Activated CD4-positive, alpha-beta T cell treated with anti-CD3 and anti-CD28 coated beads for 36 hours (primary cell): ENCODE measurements at places on chromosomes 3 and 15. TPM values are rescaled to one million over a fixed set of nuclear protein-coding genes. Genes with fewer than 3 reads are reported as not detected.

DNA sequence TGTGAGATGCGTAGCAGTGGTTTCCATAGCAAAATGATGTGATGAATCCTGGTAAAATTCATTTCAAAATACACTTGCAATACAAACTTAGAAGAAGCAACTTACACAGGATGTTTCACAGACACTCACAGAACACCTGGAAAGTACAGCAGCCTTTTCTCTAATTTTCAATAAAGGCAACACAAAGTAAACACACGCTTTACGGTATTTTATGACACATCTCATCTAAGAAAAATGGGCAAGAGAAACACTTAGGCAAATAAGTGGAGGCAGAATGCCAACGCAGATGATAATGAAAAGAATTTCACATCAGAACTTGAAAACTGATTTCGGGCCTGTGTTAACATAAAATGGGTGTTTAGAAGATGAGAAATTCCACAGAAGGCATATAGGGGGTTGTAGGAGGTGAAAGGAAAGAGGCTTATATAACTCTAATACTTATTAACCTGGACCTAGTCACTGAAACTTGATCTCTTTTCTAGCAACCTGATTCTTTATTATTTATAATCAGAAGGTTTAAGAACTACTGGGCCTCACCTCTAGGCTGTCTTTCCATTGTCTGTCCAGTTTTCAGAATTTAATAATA is 25.6 kb upstream of the MAP3K13 start:
- H3K4me3 ChIP-seq: no peak overlapping the region
- H3K27me3 ChIP-seq: peaks cover 1% of the 10 kb centered on the region
- peaks cover 6% of the 10 kb centered on the region for H3K4me1 ChIP-seq
- no peak overlapping the region for H3K27ac ChIP-seq
- no peak for DNase-seq

DNA sequence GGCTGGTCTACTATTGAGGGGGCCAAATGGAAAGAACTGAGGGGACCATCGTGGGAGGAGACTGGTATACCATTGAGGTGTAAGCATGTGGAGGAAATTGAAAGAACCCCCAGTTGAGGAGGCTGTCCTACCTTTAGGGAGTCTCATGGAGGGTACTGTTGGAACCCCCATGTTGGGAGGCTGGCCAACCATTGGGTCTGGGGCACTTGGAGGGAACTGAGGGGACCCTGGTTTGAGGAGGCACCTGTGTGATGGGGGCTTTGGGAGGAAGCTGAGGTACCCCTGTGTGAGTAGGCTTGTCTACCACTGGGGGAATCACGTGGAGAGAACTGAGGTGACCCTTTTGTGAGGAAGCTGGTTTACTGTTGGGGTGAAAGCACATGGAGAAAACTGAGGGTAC is 157.5 kb downstream of the FBLN2 start:
- DNase-seq: no peak
- no peaks in the 10 kb centered on the region for H3K36me3 ChIP-seq

- no peaks in the 10 kb centered on the region for H3K36me3 ChIP-seq
- no peak for DNase-seq
- H3K27ac ChIP-seq: no peak overlapping the region
- no peak overlapping the region for H3K4me3 ChIP-seq
Observed at GRCh38 chr3:41304593-41304992, 105.3 kb downstream of the CTNNB1 start.

GRCh38 chr3:125125821-125126245 is 70.0 kb upstream of the HEG1 start:
- peak; percentile 58 for DNase-seq
- no peak overlapping the region for H3K4me3 ChIP-seq
- H3K36me3 ChIP-seq: no peaks in the 10 kb centered on the region
- H3K4me1 ChIP-seq: peaks cover 28% of the 10 kb centered on the region
- peaks cover 2% of the 10 kb centered on the region for H3K27me3 ChIP-seq

OSTN gene
- total RNA-seq: not detected

GLDN gene
- not detected for total RNA-seq
